ENCODE measurements at places on chromosomes 2 and 18.
A peak's percentile ranks its signal among the peaks of the same experiment; 100 is the strongest.

- no peak for DNase-seq
Observed at GRCh38 chr2:20118051-20118450, 66.6 kb upstream of the LAPTM4A start.

- no peak for DNase-seq
Observed at GRCh38 chr2:166651080-166651675, 157.1 kb upstream of the SCN7A start.

DNA sequence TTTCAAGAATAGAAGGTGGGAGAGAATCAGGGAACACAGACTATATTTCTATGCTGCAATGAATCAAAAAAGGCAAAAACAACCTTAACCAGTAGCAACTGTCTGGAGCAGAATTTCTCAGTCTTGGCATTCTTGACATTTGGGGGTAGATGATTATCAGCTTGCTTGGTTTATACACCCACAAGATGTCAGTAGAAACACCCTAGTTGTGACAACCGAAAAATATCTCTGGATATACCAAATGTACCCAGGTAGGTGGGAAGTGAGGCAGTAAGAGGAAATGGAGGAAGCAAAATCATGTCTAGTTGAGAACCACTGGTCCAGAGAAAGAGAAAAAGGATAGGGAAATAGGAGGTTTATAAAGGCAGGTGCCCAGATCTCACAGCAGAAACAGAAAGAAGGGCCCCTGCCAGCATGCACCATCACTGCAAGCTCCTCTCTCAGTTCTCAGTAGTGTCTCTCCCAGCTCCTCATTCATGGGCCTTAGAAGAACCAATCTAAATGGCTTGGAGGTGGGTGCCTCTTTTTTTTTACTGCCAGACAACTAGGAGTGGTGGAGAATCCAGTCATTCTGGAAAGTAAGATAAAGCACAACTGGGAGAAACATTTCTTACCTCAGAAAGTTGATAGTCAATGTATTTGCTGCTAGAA, 50.4 kb downstream of the MBD2 start:
- DNase-seq: no peak

DNA sequence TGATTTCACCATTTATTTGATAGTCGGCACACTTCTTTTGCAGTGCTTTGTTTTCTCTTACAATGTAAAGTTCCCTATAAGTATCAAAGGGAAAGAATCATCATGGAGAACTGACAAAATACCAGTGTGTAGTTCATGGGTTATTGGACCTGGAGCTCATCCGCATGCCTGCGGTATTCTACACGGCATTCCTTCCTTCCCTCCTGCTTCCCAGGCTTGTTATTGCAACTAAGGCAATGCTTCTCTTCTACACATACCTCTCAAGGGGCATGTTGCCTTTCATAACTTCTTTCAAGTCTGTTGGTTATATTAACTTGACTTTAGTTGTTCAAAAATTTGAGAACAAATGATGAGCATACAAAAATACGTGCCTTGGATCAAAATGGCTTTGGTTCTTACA, 24.3 kb upstream of the FAP start:
- no peak for DNase-seq

DNA sequence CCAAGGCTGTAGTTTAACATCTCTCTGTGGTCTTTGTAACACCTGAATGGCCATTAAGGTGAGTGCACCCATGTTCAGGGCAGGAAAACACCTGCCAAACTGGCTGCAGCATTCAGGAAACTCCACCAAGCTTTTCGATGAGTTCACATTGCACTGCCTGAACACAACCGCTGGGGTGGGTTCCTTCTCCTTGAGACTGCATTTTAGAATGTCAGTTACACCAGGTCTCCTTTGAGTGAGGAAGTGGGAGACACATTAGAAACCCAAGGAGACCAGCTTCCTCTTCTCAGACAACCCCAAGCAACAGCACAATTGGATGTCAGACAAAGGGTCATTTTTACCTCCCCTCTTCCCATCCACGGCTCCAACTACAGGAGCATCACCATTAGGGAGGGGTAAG, 35.2 kb downstream of the CYRIA start:
- DNase-seq: peak; percentile 5

GRCh38 chr2:217953531-217953932, 49.3 kb downstream of the TNS1 start:
- no peak for DNase-seq

DNA sequence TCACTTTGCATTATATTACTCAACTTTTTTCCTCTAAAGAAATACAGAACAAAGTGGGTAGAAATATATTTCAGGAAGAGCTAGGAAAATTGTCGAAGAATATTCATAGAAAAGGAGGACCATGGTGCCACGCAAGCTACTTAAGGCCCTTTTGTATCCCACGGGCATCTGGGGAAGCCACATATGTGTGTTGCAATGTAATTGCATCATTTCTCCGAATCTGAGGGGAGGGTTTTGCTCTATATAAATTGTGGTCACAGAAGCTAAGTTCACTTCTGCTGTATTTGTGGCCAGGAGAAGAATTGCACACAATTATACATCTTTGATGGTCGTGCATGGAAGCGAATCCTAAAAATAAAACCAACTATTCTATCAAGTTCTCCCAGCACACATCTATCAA, 360.3 kb downstream of the IRS1 start:
- no peak for DNase-seq

DNA sequence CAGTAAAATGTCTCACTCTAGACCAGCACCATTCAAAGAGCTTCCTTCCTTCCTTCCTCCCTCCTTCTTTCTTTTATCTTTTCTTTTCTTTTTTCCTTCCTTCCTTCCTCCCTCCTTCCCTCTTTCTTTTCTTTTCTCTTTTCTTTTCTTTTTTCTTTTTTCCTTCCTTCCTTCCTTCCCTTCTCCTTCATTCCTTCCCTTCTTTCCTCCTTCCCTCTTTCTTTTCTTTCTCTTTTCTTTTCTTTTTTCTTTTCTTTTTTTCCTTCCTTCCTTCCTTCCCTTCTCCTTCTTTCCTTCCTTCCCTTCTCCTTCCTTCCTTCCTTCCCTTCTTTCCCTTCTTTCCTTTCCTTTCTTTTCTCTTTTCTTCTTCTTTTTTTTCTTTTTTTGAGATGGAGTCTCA, 985.1 kb downstream of the DSC3 start:
- DNase-seq: no peak

- DNase-seq: no peak
Observed at GRCh38 chr18:46909497-46909896, 7.8 kb downstream of the PIAS2 start.

- no peak for DNase-seq
Observed at GRCh38 chr2:45445037-45445436, 166.0 kb downstream of the SRBD1 start.

- DNase-seq: no peak
Observed at GRCh38 chr18:79056827-79057367, 12.3 kb upstream of the ATP9B start.

DNA sequence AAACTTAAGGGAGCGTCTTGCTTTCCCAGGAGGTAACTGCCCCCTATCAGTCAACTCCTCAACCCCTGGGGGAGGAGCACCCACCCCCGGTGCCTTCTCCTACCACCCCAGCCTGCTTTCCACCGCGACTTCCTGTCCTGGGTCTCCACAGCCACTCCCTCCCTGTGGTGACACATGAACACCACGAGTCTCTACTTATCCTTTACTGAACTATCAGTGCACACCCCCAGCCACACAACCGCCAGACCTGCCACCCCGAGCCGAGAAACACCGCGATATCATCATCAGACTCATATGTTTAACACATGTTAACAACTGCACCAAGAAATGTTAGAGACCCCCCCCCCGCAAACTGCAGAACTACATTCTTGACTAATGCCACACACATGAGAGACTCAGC, 43.3 kb downstream of the LONRF2 start:
- no peak for DNase-seq

GRCh38 chr2:70391988-70392387, 90.1 kb upstream of the FAM136A start:
- DNase-seq: no peak

GRCh38 chr2:127917916-127918315, 32.2 kb upstream of the AMMECR1L start:
- DNase-seq: no peak
